ENCODE measurements at places on chromosomes 6 and 20.

DNA sequence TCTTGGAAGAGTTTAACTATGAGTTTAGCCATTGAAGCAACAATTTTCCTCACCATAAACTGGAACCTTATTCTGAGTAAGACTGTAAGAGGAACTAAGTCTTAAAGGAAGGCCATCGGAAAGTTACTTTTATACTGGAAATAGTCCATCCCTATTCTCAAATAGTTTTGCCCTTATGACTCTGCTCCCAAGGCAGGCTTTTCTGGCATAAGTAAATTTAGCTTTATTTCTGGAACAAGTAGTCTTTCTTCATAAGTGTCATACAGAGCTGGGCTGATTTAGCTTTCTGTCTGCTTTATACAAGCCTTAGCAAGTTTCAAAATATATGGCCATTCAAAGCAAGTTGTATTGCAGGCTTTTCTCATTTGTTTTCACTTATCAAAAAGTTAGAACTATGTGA, 328.1 kb downstream of the HACE1 start:
- DNase-seq: no peak

DNA sequence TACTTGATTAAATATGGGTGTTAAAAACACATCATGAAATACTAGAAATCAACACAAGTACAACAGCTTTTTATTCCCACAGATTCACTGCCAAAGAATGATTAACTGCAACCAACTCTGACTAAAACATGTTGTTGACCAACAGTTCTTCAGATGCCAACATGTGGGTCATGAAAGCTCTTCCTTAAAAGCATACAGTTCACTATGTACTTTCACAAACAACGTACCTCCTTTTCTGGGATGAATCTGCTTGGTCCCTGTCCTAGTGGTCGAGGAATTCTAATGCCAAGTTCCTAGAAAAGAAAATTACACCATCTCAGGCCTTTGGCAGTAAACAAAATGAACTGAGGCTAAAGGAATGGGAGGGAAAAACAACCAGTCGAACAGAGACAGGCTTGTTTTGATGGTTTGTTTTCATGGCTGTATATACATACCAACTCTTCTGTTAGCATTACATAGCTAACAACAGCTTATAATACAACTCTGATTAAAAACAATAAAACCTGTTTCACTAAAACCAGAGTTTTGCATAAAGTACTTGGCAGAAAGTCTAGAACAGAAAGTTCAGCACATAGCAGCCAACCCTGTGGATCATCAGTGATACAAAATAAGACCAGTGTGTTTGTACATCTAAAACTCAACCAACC, 92.5 kb downstream of the SESN1 start:
- DNase-seq: no peak

DNA sequence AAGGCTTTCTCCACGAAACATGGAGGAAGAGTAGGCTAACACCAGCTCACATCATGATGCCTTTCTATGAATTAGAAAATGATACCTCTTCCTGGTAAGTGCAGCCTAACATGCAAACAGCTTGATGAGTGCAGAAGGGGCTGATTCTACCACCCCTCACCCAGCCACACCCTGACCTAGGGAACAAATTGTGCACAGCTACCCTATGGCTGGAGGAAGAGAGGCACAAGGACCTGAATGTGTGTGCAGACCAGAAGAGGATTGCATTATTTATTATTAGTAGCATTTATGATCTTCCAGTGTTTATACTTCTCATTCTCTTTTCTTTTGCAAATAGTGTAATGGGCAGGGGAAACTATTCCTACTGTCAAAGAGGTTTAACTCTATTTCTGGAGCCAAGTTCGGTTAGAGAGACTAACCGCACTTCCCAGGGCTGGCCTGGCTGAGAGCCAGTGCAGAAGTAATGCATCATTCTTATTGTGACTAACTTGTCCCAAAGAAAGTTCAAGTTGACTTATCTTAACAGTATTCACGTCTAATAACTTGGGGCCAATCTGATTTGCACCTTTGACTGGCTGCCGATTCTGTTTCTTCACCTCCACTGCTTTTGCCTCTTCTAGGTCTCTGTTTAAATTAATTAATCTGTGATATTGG, 237.5 kb downstream of the CD83 start:
- DNase-seq: peak; percentile 83

DNA sequence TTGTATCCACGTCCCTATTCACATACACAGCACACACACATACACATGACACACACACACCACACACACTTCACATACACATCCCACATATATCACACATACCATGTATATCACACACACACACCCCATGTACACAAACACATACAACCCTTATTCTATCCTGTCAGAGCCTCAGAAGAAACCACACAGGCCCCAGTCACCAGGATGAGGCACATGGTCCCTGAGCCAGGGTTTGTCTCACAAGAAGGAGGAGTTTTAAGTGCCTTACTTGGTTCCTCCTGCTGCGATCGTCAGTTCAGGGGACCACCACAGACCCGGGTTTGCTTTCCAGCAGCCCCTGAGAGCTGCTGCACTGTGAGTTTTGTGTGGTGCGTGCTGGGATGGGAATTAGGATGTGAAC, 23.6 kb downstream of the BFSP1 start:
- DNase-seq: no peak

DNA sequence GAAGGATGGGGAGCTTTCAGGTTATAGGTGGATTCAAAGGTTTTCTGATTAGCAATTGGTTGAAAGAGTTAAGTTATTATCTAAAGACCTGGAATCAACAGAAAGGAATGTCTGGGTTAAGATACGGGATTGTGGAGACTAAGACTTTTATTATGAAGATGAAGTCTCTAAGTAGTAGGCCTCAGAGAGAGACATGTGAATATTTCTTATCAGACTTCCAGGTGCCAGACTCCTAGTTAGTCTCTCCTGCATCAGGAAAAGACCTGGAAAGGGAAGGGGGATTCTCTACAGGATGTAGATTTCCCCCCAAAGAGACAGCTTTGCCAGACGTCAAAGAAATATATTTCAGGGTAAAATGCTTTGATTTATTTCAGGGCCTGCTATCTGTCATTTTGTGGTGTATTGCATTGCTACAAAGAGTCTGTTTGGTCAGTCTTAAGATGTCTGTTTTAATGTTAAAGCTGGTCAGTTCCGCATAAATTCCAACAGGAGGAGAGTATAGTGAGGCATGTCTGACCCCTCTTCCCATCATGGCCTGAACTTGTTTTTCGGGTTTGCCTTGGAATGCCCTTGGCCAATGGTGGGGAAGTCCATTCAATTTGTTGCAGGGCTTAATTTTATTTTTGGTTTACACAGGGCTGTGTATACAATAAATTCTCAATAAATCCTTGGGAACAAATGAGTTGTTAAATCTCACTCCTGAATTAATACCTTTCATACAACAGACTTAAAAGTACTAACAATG, 103.4 kb upstream of the RALGAPA2 start:
- no peak for DNase-seq
